GM04504 (cell line): ENCODE measurements at places on chromosomes 11 and 22.
A peak's percentile ranks its signal among the peaks of the same experiment; 100 is the strongest.

GRCh38 chr11:127733552-127733951 lies 733.0 kb upstream of the KIRREL3 start:
- no peak for DNase-seq

DNA sequence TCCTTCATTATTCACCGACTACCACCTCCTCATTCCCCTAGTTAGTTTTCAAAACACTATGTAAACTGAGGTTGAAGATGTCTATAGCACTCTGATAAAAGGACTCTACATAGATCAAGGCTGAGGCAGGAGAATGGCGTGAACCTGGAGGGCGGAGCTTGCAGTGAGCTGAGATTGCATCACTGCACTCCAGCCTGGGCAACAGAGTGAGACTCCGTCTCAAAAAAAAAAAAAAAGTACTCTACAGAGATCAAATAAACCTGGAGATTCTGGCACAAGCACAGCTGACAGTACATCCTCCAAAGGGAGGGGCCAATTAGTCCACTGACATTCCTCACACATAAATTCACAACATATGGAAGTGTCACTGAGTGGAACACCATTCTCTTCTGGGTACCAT lies 31.0 kb downstream of the TSG101 start:
- no peak for DNase-seq

GRCh38 chr11:131499199-131499598 lies 128.8 kb downstream of the NTM start:
- DNase-seq, result no peak

DNA sequence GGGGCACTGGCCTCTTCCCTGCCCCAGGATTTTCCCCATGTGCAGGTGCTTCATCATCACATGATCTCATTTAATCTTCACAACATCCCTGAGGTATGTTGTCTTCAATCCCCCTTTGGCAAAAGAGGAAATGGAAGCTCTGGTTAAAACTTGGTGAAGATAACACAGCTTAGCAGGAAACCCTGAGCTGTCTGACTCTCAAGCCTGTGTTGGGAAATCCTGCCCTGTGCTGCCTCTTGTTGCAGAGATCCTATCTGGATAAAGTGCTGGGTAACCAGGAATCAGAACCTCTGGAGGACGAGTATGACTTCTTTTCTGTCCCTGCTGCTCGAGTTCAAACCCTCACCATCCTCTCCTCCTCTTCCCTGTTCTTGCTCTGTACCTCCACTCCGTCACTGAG lies 13.1 kb upstream of the E2F8 start:
- DNase-seq, result no peak

DNA sequence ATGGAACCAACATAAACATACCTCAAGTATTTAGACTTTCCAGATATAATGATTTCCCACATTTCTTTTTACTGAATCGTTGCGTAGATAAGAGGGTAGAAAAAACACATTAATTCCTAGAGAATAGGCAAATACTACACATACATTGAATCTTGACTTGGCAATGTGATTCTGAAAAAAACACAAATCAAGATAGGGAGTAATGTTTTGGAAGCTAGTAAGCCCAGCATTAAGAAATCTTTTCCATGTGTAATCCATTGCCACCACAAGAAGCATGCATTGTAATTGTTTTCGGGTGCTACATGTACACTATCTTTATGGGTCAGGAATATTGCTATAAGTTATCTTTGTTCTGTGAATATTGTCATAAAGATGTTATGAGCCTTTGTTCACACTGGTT lies 269.8 kb upstream of the PDGFD start:
- DNase-seq, result no peak

- no peak for DNase-seq
These were observed at the start of gene MRGPRD for GRCh38 chr11:68980776-68981065. Gene MRGPRD, minus strand, starts transcription at chr11:68980986. Its CDS starts 0 bp downstream, at chr11:68980986.

DNA sequence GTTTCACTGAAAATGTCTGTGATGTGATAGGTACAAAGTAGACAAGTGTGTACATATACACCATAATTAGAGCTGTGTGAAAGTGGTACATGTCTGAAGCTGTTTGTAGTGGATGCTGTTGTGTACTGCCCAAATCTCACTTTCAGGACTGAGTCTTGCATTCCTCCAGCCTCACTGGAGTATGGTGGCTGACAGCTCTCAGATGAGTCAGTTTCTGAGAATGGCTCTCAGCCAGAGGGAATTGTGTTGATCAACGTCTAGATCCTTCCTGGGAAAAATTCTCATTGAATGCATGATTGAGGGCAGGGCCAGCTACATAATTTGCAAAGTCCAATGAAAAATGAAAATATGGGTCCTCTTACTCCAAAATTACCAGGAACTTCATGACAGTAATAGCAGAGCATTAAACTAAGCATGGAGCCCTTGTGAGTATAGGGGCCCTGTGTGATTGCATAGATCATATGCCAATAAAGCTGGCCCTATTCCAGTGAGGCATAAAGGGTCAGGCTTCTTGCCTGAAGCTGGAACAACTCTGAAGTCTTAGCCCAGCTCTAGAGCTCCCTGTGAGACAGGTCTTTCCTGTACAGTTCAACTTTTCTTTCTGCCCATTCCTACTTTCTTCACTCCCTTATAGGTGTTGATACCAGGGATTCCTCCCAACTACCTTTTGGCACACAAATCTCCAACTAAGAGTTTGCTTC lies 10.8 kb upstream of the CYP2R1 start:
- DNase-seq, result peak; percentile 38

DNA sequence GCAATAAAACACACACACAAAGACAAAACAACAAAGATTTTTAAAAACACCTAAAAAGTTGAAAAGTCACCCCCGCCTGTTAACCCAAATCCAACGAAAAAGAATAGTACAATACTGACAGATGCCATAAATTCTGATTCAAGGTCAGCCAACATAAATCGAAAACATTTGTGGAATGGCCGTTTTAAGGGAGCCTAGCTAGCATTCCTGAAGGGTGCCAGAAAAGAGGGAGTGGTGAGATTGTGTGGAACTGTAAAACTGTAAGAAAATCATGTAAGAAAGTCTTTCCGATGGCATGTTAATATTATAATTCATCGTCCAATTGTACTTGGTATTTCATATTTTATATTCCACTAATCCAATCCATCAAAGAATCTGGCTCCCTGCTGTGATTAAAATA lies 75.1 kb downstream of the RAB38 start:
- DNase-seq, result no peak

DNA sequence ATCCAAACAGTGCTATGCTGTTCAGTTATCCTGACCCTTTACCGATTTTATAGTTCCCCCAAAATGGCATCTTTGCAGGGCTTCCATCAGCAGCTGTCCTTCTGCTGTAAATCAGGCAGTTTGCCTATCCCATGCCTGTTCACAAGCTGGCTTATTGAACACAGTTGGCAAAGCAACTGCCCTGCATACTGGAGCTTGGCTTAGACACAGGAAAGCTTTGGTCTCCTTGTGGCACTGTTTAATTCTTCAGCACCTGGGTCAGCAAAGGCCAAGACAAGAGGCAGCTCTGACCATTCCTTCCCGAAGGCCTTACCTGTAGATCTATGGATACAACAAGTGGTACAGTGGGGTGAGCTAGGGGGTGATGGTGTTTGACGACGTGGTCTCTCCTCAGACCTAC lies 32.2 kb downstream of the TSPAN18 start:
- no peak for DNase-seq

DNA sequence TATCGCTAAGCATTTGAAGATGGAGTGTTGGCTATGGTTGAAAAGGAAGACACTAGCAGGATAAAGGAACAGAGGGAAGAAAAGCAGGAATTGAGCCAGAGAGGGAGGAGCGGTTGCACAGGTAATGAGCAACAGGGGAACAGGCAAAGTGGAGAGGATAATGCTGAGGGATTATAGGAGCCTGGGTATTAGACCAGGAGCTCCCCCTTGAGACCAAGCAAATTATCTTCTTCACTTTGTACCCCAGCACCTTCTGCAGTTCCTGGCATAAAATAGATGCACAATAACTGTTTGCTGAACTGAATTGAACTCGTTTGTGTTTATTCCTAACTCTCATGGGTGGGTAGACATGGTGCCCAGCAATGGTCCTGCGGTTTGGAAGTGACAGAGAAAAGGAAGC lies 54.6 kb upstream of the OR5P2 start:
- DNase-seq, result no peak

DNA sequence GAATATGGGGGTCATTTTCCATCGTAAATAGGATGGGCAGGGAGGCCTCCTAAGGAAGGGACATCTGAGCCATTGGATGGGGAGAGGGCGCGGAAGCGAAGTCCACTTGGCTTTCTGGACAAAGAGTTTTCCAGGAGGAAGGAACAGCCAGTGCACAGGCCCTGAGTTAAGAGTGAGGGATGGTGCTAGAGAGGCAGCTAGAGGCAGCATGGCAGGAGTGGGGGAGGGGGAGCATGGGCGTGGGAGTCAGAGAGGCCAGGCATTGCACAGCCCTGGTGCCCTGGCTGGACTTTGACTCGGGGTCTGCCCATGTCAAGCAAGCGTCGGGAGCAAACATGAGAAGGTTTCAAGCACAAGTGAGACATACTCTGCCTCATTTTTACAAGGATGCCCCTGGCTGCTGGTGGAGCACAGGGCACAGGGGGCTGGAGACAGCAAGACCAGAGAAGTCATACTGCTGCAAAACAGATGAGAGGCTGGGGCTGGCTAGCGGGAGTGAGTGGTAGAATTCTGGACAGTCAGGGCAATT lies 9.0 kb downstream of the GNAZ start:
- DNase-seq, result no peak

GRCh38 chr11:108112057-108112456 lies 9.3 kb upstream of the ACAT1 start:
- no peak for DNase-seq

- DNase-seq, result no peak
These were observed 18.1 kb upstream of the MYH9 start for GRCh38 chr22:36405671-36406538.

DNA sequence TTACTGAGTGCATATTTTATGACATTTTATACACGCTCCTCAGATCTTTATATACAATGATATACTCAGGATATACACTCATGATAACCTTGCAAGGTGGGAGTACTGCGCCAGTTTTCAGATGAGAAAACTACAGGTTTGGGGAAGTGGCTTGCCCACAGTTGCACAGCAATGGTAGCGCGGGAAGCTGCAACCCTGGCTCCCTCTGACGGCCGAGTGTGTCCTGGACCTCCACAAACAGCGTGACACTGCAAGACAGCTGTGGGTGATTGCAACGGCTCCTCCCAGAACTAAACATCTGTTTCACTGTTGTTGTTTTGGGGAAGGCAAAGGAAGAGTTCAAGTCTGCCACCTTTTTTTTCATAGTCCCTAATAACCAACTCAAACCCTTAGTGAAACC lies 47.0 kb downstream of the PACSIN2 start:
- DNase-seq, result no peak

GRCh38 chr11:66493130-66493529 lies 12.9 kb downstream of the DPP3 start:
- no peak for DNase-seq

DNA sequence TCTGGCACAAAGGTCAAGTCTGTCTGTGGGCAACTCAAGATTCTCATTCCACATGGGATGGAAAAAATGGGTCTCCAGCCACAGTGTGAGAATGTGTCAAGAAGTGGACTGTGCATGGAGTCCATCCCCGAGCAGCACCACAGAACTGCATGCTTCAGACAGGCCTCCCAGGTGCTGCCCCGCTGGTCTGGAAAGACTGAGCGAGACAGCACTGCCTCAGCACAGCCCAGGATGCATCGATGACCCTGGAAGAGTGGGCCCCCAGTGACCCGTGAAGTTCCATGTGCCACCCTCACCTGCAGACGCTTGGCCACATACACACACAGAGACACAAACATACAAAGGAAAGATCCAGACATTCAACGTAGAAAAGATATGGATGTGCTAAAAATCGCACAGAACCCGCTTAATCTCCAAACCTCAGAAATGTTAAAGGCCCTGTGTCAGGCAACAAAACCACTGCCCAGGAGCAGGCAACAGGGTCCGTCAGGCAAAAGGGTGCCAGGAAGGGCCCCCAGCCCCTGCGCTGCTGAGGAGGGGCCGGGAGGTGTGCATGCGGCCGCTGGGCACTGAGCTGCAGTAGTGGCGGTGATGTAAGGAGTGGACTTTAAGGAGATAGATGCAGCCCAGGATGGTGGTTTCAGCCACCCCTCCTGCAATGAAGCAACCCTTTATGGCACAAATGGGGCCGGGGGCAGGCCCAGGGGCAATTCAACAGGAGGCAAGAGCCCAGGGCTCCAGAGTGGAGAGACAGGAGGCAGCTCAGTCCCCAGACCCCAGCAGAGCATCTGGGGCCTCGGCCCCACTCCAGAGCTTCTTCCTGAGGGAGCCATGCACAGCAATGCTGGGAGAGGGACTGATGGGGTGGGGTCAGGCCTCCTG lies 84.7 kb downstream of the DGCR2 start:
- no peak for DNase-seq

DNA sequence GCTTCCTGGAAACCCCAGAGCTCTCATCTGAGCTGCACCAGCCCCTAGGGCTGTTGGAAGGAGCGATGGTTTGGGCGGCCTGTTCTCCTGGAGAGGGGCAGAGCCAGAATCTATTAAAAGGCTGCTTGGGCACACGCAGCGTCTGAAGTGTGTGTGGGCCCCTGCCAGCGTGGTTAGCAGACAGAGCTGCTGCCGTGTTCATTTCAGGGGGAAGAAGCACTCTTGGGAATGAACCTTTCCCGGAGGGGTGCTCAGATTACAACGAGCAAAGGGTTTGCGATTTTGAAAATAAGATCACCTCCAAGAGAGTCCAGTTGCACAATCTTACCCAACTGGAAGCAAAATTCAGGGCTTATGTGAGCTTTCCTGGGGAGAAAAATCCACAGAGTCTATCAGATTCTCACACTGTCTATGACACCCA lies 12.9 kb downstream of the ANO1 start:
- no peak for DNase-seq

DNA sequence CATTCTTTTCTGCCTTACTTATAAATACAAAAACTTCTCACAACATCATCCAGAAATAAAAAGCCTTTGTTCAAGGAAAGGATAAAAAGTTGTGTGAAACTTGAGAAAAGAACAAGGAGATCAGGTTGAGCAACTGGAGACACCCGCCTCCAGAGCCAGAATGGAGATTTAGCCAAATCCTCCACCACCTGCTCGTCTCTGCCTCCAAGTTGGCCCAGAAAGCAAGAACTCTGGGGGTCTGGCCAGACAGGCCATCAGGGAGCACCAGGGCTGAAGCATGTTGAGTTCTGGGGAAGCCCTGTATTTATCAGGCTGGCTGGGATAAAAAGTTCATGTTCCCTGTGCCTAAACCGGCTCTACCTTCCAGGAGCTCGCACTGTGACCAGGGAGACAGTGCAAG lies 14.9 kb downstream of the SMCO4 start:
- DNase-seq, result no peak

GRCh38 chr22:32318361-32318760 lies 39.3 kb upstream of the RFPL3 start:
- DNase-seq, result no peak
